ENCODE measurements at places on chromosomes 6 and 20.

GRCh38 chr6:27854421-27854820 is 57.8 kb downstream of the OR2B2 start:
- no peaks in the 10 kb centered on the region for H3K4me1 ChIP-seq
- no peak overlapping the region for H3K4me3 ChIP-seq
- H3K27ac ChIP-seq: no peak overlapping the region

- H3K27me3 ChIP-seq: no peaks in the 10 kb centered on the region
- H3K4me3 ChIP-seq: no peak overlapping the region
- no peak for DNase-seq
- no peaks in the 10 kb centered on the region for H3K36me3 ChIP-seq
- no peak overlapping the region for H3K27ac ChIP-seq
- no peaks in the 10 kb centered on the region for H3K4me1 ChIP-seq
Measured at GRCh38 chr6:72238900-72239299, 352.6 kb downstream of the RIMS1 start.

- no peaks in the 10 kb centered on the region for H3K4me1 ChIP-seq
- H3K4me3 ChIP-seq: no peak overlapping the region
- H3K27me3 ChIP-seq: no peaks in the 10 kb centered on the region
- no peak for DNase-seq
- H3K27ac ChIP-seq: no peak overlapping the region
Measured at GRCh38 chr20:31842471-31843157, 2.8 kb downstream of the FOXS1 start.

- no peaks in the 10 kb centered on the region for H3K36me3 ChIP-seq
- no peak overlapping the region for H3K4me3 ChIP-seq
- H3K4me1 ChIP-seq: no peaks in the 10 kb centered on the region
- no peak for DNase-seq
Measured at GRCh38 chr6:38146021-38146733, 326.6 kb downstream of the ZFAND3 start.

DNA sequence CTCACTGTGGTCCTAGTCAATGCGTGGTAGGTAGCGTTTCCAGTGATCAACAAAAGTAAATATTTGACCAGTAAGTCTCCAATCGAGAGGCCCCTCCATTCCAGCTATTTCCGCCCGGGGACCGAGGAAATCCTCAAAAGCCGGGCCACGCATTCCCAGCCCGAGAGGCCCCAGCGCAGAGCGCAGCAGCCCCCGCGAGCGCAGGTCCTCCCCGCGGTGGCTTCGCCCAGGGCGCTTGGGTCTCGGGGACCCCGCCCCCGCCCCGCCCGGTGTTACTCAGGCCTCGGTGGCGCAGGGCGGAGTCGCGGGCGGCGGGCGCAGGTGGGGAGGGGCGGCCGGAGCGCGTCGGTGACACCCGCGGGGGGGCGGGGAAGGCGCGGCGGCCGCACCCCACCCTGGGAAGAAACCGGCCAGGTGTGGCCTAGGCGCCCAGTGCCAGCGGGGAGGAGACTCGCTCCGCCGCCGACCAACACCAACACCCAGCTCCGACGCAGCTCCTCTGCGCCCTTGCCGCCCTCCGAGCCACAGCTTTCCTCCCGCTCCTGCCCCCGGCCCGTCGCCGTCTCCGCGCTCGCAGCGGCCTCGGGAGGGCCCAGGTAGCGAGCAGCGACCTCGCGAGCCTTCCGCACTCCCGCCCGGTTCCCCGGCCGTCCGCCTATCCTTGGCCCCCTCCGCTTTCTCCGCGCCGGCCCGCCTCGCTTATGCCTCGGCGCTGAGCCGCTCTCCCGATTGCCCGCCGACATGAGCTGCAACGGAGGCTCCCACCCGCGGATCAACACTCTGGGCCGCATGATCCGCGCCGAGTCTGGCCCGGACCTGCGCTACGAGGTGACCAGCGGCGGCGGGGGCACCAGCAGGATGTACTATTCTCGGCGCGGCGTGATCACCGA is at the start of gene DSP:
Gene DSP, plus strand, starts transcription at position 497 of the 890 bp plus-strand sequence. Its CDS starts 245 bp downstream, at position 742.
- H3K36me3 ChIP-seq: no peaks in the 10 kb centered on the region
- DNase-seq: peak; percentile 88
- H3K4me3 ChIP-seq: peak within 1 kb of the TSS; percentile 60
- no peaks in the 10 kb centered on the region for H3K4me1 ChIP-seq
- H3K27ac ChIP-seq: peak within 1 kb of the TSS; percentile 84

DNA sequence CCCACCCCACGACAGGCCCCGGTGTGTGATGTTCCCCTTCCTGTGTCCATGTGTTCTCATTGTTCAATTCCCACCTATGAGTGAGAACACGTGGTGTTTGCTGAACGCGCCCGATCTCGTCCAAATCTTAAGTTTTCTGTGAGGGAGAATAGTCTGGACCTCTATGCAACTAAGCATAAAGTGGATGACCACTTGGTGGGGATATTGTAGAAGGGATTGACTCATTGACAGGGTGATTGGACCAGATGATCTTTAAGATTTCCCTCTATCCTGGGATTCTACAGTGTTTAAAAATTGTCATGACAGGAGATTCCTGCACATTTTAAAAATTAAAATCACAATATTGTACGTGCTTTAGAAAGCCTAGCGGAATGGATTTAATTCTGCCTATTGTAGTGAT is 141.3 kb downstream of the TRMT11 start:
- no peaks in the 10 kb centered on the region for H3K4me1 ChIP-seq
- H3K27ac ChIP-seq: no peak overlapping the region
- H3K36me3 ChIP-seq: no peaks in the 10 kb centered on the region
- DNase-seq: no peak
- no peak overlapping the region for H3K4me3 ChIP-seq
- H3K27me3 ChIP-seq: no peaks in the 10 kb centered on the region

- no peaks in the 10 kb centered on the region for H3K36me3 ChIP-seq
- DNase-seq: no peak
- no peaks in the 10 kb centered on the region for H3K4me1 ChIP-seq
- H3K27me3 ChIP-seq: no peaks in the 10 kb centered on the region
- no peak overlapping the region for H3K27ac ChIP-seq
- no peak overlapping the region for H3K4me3 ChIP-seq
Measured at GRCh38 chr6:47147836-47148344, 105.8 kb upstream of the ADGRF1 start.

DNA sequence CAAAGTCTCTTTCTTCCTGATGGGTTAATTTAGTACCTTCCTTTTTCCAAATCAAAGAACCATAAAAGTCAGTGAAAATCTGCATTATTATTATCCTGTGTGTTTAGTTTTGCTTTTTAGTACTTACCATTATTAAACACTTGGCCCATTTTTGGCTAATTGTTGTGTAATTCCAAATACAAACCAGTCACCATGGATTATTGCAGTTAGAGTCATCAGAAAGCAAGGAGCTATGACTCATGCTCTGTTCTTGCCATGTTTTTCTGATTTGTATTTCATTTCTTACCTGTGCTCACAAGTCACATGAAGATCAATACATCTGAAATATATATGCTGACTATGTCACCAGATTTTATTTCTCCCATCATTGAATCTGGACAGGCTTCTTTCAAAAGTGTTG is 31.3 kb downstream of the SLC22A3 start:
- DNase-seq: no peak
- H3K27ac ChIP-seq: no peak overlapping the region
- no peak overlapping the region for H3K4me3 ChIP-seq
